ENCODE measurements at places on chromosomes 2 and 18.

DNA sequence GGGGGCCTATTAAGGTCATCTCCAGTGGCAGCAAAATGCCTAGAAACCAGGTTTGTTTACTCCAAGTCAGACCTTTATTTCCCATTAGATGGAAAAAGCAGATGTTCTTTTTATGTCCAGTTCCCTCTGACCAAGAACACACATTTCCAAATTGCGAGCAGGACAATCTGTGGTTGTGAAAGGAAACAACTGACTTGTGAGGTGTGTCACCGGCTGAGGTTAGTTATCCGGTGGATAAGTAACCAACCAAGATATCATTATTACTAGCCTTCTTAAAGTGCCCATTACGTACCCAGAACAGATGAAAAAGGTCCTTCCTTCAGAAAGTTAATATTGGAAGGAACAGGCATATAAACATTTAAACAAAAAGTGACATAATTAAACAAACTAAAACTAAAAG, 112.9 kb downstream of the THADA start:
- no peak for DNase-seq

GRCh38 chr18:32847691-32848090, 74.9 kb upstream of the KLHL14 start:
- DNase-seq, result peak; percentile 76

DNA sequence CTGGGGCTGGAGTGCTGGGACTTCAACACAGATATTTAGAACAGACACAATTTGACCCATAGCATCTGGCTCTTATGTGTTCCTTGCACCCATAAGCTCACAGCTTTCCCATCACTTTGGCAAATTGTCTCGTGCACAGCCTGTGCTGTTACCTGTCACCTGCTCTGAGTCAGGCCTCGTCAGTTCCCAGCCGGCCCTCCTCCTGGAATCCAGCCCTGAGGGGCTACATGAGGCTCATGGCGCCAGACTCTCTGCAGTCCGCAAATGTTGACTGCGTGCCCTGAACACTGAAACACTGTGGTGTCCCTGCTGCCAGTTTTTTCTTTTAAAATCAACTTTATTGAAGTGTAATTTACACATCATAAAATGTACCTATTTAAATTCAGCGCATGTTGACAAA, 65.4 kb upstream of the BZW1 start:
- no peak for DNase-seq

GRCh38 chr2:102301867-102302362, 9.4 kb upstream of the IL1RL1 start:
- DNase-seq, result peak; percentile 29

DNA sequence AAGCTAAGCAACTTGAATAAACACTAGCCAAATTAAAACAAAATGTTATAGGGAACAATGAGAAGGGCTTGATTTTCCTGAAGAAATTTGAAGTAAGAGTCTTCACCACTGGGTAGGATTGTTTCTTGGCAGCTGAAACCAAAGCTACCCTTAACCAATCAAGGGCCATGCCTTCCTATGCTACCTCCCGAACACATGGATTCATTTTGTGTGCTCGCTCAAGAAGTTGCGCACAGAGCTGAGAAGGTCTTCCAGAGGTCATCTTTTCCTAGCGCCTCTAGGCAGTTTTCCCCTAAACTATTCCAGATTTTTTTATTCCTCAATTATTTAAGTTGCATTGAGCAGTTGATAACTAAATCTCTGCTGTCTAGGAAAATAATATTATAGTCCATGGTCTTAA, 264.6 kb downstream of the RBM43 start:
- no peak for DNase-seq

DNA sequence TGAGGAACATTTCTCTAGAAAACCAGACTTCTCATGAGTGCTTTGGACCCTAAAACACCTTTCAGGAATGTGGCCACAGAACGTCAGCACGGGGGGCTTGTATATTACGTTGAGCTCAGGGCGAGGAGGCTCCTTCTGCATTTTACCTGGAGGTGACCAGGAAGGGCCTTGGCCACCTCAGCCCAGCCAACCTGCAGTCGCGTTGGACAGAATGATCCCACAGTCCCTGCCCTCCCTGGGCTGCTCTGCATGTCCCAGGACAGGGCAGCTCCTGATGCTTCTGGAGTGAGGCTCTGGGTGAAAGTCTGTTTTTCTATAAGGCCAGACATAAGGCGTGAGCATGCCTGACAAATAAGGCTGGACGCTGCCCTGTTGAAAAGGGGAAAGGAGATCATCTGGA, 121.9 kb downstream of the NDUFA10 start:
- DNase-seq, result peak; percentile 5

GRCh38 chr2:25025229-25026007, 16.5 kb upstream of the EFR3B start:
- DNase-seq, result no peak

GRCh38 chr2:11236335-11236734, 81.1 kb downstream of the SLC66A3 start:
- no peak for DNase-seq

DNA sequence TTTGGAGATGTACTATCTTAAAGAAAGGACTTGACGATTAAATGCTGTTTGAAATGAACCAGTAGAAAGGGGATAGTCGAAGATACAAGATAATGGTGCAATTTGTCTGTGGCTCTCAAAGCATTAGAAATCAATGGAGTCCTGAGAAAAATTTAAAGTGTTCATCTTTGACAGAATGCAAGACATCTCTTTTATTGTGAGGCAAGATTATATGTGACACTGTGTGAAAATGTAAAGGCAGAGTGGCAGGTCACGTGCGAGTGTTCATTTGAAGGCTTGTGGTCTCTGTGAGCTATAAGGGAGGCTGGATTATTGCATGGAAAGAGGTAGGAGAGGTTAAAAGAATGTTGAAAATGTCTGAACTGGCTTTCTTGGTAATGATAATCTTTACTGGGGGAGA, 709.2 kb downstream of the DSC3 start:
- no peak for DNase-seq

DNA sequence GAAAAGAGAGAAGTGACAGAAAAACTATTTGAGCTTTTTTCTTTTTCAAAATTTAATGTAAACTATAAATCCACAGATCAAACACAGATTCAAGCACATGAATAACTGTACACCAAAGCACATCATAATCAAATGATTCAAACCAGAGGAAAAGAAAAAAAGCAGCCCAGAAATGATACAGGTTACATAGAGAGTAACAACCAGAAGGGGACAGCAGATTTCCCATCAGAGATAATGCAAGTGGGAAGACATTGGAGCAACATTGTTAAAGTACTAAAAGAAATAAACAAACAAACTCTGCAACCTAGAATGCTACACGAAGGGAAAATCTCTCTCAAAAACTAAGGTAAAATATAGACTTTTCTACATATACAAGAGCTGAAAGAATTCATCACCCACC, 34.5 kb downstream of the CMPK2 start:
- no peak for DNase-seq

DNA sequence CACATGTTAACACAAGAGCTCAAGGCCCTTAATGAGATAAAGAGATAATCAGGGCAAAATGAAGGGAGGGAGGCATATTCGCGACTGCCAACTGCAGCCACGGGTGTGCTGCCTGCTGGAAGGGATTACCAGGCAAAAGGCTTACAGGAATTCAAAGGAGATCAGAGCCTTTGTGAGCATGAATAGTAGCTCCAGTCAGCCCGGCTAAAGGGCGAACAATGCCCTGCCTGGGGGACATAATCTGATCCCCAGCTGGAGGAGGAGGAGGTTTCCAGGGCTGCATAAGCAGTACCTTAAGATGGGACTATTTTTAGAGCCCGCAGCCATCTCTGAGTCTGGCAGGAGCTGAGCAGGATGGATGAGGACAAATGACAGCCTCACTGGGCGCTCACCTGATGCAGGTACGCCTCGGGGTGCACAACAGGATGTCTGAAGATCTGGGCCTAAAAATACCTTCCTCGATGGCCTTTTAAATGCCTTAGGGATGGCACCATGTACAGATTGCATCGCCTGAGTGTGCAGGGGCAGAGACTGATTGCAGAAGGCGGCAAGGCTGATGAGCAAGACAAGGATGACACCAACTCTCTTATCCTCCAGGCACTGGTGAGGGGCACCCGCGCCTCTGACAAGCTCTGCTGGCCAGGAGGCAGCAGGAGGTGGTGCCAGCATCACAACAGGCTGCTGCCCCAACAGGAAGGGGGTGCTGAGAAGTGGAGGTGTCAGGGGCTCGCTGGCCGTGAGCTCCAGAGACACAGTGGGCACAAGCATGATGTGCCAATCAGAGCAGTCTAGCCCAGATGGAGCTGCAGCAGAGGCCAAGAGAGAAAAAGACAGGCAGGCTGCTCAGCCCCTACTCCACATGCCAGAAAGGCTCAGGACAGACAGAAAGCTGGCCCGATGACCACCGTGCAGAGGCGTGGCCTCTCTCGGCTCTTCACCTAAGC, 111.4 kb downstream of the EIPR1 start:
- DNase-seq, result no peak

GRCh38 chr2:64217198-64217869, 73.1 kb upstream of the PELI1 start:
- DNase-seq, result no peak

DNA sequence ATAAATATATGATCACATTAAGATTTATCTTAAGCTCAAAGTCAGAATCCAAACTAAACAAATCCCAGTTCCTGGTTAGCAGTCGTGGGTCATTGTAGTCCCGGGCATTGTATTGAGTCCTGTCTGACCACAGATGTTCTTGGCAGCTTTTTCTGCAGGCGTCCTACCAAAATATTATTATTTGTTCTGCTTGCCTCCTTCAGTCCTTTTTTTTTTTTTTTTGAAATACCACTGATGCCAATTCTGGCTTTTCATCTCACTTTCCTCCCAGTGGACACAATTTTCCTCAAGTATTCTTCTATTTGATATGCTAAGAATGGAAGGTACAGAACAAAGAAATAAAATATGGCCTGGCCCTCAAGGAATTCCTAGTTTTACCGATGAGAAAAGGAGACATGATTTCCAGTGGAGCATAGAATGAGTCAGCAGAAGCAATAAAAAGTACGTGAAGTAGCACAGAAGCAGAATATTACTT, 151.6 kb downstream of the CSRNP3 start:
- no peak for DNase-seq
